HT1080 (cell line): ENCODE measurements at places on chromosomes 16 and 17.

DNA sequence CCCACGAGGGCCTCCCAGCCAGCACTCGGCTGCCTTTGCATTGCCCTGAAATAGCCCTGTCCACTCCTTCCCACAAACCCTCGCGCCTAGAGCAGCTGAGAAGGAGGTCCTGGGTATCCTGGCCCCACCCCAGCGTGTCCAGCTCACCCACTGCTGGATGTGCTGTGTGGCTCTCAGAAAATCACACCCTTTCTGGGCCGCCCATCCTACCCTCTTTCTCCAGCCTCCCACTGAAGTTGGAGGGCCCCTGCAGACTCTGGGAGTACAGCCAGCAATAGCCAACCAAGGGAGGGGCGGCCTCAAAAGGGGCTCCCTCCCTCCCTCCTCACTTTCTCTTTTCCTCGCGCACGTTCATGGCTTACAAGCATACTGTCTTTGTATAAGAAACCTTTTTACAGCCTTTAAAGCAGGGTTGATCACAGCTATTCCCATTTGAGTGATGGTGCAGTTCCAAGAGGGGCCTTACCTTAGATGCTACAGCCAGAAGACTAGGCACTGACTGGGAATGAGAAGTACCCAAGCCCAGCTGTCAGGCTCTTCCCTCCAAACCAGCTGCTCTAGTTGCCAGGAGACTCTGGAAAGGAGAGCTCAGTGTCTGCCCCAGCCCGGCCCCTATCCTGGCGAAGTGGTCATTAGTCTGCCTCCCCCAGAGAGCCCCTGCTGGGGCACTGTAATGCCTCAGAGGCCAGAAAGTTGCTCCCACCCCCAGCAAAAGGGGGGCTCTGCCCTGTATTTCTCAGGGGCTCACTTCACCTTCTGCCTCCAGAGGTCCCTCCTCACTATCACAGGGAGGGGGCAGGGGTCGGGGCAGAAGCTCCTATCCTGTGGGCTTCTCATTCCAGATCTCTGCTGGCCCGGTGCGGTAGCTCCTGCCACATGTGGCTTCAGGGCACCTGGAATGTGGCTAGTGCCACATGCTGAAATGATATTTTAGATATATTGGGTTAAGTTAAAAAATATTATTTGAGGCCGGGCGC lies 38.1 kb downstream of the DCAKD start:
- DNase-seq, result no peak

DNA sequence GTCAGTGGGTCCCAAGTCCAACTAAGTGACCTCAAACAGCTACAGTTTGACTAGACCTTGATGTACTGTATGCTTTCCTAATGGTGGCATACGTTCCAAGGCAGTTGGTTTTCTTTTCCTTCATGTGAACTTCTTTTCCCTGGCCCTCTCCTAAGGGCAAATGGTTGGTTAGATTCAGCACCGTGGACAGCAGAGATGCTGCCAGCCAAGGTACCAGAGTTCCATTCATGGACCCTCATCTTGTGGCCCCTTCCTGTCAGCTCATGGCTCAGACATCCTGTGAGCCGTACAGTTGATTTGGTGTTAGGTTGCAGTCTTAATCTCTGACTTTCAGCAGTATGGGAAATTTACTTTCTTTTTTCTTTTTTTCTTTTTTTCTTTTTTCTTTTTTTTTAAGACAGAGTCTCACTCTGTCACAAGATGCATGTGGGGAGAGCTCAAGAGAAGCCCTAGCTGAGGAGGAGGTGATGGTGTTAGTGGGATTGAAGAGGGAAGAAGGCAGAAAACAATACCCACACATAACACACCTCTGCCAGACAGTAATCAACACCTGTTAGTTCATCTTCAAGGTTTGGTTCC lies 122.4 kb downstream of the USP31 start:
- DNase-seq, result peak; percentile 49

DNA sequence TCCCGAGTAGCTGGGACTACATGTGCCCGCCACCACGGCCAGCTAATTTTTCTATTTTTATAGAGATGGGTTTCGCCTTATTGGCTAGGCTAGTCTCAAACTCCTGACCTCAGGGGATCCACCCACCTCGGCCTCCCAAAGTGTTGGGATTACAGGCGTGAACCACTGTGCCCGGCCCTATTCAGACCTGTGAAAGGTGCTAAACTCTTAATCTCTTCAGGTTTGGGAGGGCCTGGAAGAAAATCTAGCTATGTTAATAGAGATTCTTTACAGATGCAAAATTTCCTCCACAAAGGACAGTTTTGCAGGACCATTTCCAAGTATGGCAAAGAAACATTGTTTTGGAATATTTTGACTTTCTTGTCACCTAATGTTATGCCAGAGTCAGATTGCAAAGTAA lies 3.1 kb upstream of the PLA2G15 start:
- DNase-seq, result no peak

- DNase-seq, result no peak
Observed at GRCh38 chr17:6285486-6285885, 149.4 kb downstream of the AIPL1 start.

DNA sequence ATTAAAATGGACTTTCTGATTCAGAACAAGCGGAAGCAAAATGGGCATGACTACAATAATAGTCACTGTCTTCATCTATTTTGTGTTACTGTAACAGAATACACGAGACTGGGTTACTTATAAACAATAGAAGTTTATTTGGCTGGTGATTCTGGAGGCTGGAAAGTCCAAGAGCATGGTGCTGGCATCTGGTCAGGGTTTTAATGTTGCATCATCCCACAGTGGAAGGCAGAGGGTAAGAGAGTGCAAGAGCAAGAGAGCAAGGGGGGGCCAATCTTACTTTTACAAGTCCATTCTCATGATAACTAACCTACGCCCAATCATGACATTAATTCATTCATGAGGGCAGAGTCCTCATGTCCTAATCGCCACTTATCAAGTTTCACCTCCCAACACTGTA lies 189.2 kb downstream of the TOX3 start:
- DNase-seq, result no peak

DNA sequence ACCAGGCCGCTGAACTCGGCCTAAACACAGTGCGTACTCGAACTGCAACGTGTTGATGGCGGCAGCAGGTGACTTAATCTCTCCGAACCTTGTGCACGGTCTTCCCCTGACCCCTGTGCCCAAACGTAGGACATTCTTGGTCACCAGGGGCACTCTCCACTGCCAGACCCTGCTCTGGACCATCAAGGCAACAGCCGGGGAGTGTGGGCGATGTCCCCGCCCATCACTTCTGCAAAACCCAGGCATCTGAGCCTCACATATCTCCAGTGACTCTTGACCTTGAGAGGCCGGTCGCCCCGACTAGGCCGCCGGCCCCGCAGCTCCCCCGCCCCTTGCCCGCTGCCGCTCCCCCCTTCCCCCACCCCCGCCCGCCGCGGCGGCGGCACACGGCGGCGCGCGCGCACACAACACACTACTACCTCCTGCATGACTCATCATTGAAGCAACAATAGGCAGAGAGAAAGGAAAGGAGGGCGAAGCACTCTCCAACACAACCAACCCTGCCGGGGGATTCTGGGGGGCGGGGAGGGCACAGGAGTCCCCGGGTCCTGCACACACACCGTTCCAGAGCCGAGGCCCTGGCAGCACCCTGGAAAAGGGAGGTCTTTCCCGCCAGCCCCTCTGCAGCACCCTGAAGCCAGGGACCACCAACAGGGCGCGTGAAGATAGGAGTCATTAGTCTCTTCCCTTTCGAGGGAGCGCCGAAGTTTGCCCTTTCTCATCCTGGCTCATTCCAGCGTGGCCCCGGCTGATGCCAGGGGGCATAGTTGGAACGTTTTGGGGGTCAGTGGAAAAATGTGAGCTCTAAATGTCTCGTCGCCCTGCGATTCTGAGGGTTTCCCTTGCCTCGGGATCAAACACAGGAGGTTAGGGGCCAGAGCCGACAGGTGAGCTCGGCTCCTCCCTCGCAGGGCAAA lies 1.9 kb downstream of the MNT start:
- peak; percentile 65 for DNase-seq

DNA sequence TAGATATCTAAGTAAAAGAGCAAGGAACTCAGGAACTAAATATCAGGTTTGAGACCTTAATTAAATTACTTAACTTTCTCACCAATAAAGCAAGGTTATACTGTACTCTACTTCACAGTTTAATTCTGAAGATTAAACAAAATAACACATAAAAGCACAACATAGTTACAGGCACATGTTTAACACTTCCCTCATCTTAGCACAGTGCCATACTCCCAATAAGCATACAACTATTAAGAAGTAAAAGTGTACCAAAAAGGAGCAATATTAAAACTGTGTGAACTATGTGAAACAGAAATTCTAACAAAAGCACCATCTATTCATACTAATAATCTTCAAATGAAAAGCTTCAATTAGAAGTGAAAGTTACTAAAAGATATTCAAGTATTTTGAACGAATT lies 2.2 kb downstream of the APPBP2 start:
- no peak for DNase-seq

GRCh38 chr16:19284207-19284606 lies 1.3 kb upstream of the CLEC19A start:
- DNase-seq, result peak; percentile 71

- no peak for DNase-seq
Observed at GRCh38 chr17:38333635-38334295, 10.0 kb downstream of the GPR179 start.

- DNase-seq, result no peak
Observed at GRCh38 chr16:2881783-2882649, 999 bp upstream of the FLYWCH2 start.

GRCh38 chr17:46150216-46150963 lies 42.8 kb downstream of the KANSL1 start:
- no peak for DNase-seq

DNA sequence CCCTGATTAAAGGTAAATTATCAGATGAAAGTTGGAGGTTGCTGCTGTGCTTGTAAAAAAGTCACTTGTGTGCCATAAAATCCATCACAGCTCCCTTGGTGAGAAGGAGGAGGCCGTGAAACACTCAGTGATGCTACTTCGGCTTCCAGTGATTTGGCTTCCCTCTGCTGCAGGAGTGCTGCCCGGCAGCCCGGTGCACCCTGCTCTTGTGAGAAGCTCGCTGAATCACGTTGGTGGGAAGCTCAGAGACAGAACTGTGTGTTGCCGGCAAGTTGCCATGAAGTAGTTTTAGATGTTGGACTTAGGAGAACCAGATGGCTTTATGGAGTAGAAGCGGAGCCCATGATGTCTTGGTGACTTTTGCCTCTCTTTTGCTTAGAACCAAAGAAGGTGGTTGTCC lies 33.3 kb downstream of the MSI2 start:
- no peak for DNase-seq

DNA sequence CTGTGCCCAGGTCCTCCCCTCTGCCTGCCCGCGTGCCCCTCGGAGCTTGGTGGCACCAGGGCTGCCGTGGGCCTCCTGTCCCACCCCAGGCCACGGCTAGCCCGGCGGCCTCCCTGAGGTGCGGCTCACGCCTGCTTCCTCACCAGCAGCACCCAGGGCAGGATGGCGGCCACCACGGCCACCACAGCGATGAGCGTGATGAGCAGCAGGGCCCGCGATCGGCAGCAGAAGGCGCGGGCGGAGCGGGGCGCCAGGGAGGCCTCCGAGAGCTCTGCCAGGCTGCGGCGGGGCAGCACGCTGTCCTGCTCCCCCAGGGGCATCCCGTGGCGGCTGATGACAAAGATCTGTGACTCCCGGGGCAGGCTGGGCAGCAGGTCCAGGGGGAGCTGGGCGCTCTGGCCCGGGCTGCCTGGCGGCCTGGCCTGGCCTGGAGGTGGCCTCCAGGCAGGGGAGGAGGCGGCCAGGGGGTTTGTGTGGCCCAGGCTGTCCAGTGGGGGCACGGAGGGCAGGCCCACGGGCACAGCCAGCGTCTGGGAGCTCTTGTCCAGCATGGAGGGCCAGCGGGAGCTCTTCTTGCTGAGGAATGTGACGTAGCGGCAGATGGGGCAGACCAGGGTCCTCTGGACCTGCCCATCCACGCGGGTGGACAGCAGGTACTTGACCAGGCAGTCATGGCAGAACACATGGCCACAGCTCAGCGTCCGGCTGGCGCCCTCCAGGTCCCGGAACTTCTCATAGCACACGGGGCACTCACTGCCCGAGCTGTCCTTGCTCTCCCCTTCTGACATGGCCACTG lies 4.8 kb downstream of the RNF222 start:
- no peak for DNase-seq

DNA sequence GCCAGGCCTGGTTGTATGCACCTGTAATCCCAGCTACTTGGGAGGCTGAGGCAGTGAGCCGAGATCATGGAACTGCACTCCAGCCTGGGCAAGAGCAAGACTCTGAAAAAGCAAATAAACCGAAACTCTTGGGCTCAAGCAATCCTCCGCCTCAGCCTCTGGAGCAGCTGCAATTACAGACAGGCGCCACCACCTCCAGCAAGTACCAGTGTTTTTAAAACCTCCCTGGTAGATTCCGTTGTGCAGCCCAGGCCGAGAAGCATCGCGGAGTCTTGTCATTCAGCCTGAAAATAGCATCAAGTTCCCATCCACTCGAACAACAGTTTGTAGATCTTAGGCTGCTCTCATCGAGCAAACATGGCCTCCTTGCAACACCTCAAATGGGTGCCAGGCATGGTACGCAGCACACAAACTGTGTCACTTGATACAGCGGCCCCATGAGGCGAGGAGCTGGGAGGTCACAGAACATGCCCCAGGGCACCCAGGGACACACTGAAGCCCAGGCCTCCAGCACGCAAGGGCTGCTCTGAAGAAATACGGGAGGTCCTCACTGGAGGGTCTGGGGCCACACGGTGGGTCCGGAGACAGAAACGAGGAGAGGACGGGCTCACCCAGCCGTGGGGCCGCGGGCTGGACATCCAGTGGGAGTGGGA lies 18.1 kb downstream of the TMC6 start:
- DNase-seq, result no peak

DNA sequence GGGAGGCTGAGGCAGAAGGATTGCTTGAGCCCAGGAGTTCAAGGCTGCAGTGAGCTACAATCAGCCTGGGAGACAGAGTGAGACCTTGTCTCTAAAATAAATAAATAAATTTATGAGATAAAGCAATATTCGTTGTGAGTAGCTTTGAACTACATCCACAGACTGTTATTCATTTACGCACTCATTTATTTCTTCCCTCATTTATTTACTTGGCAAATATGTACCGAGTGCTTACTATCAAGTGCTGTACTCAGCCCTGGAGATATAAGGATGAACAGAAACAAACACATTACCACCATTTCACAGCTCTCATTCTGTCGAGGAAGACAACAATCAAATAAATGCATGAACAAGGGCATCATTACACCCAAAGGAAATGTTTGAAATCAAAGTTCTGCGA lies 24.7 kb upstream of the UMOD start:
- DNase-seq, result no peak

DNA sequence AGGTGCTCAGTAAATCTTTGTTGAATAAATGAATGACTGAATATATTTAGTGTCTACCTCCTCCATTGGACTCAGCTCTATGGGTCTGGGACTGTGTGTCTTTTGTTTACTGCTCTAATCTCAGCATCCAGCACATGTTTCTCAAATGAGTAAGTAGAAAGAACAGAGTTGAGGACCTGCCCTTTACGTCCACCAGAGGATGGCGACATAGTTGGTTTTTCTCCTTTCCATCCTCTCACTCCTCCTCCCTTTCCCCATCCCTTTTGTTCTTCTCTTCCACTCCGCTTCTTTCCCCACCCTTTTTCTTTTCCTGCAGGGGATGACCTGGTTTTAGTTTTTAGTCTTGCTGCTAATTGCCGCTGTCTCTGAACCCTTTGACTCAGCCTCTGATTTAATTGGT lies 12.1 kb upstream of the CHP2 start:
- DNase-seq, result no peak
